ENCODE measurements at places on chromosomes 1 and 21.
A peak's percentile ranks its signal among the peaks of the same experiment; 100 is the strongest.

DNA sequence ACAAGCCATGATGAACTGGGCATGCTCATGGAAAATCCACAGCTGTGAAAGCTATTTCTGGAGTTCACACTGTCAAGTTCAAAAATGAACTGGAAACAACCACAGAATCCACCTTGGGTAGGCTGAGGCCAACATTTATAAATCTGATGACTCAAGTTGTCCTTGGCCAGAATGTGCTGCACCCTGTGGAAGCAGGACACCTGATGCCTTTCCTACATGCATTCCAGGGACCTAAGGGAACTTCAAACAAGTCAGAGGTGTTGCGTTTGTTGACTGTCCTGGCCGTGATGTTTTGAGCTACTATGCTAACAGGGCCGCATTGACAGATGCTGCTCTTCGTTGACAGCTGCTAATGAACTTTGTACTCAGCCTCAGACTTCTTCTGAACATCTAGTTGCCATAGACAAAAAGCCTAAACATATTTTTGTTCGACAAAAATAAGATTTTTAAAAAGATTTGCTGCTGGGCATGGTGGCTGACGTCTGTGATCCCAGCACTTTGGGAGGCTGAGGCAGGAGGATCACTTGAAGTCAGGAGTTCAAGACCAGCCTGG, 127.9 kb upstream of the SLC45A1 start:
- DNase-seq: no peak

DNA sequence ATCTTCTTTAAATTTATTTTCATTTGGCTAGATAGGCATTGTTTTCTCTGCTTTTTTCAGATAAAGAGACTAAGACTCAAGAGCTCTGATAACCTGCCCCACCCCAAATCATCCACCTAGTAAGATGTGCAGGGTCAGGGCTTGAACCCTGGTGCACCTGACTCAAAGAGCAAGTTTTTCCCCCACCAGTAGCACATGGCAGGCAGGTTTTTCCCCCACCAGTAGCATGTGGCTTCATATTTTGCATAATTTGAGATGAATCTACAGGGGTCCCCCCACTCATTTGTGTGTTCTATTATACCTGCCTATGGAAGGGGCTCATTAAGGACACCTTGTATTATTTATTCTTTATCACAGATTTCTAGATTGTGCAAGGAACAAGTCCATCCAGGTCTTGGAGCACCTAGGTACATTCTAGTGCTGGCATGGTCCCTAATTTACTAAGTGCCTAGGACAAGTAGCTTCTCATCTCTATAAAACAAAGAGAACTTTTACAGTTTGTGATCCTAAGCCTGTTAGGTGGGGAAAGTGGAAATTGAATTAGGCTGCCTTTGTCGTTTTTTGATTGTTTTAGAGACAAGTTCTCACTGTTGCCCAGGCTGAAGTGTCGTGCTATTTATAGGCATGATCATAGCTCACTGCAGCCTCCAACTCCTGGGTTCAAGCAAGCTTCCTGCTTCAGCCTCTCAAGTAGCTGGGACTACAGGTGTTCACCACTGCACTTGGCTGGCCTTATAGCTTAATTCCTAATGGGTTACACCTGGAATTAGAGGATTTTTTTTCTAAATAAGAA, 13.2 kb upstream of the CTSE start:
- no peak for DNase-seq

DNA sequence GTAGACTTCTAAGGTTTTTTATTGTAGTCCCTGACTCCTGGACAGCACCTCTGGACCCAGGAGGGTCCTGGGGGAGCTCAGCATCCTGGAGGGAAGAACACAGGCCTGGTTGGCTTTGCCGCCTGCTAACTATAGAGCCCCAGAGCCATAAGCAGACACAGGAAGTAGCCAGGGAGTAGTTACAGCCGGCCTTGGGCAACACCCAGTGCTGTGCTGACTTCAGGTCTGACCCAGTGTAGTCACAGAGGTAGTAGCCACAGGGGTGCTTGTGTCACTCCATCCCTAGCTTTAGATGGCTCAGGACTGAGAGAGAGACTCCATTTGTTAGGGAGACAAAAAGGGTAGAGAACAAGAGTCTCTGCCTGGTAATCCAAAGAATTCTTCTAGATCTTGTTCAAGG, 21.9 kb downstream of the MCOLN2 start:
- no peak for DNase-seq

DNA sequence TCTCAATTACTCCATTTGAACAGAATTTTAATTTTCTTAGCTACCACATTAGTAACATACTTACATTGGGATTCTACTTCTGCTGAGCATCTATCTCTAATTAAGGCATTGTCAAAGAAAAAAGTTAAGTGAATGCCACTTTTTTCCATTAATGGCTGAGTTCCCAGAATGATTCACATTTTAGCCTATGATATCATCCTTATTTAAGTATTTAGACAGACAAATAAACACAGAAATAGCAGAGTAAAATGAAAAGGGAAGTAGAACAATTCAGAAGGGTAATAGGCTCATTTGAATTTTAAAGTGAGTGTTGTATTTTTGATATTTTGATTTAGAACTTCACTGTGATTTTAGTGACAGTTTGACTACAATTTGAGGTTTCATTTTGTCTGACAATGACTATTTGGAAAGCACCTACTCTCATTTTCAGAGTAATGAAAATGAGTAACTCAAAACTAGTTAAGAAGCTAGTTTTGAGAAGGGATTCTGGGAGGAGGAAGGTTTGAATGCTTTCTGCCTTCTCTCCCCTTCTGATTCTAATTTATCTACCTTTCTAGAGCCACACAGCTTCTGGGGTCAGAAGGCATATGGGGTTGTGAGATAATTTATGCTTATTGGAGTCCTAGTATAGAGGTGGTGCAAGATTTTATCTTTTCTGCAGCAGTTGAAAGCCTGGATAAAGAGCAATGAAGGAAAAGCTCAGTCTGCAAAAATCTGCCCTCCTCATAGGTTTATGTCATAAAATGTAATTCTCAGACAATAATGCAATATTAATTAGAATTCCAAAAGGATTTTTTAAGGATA, 15.5 kb downstream of the LYPLAL1 start:
- DNase-seq: peak; percentile 32

DNA sequence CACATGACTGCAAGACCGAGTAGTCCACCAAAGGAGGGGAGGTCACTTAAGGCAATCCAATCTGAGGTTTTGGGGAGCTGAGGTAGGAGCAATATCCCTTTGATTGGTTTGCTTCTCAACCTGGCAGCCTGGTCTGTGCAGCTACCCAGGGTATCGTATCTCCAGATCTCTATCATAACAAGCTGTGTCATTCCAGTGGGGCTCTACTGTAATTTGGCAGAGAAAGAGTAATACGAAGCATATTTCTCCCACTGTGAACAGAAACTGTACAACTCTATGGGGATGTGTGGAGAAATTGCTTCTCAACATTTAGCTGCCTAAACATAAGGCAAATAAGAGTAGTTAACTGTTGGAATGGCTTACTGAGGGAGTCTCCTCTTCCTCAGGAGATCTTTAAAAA, 20.6 kb downstream of the CD101 start:
- no peak for DNase-seq

DNA sequence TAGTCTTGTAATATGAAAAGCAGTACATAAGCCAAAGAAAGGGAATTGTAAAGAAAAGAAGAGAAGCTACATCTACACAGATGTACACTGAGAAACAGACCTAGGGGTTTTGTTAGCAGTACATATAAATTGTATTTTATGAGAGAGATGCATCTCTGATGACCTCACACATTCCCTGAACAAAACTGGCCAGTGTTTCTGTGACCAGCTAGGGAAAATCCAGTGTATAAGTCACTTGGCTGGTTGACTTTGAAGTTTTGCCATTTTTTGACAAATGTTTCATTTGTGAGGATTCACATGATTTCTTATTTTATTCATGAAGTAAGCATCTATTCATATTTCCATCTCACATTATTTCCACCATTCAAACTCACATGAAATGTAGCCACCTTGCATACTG, 28.3 kb upstream of the DYNLT5 start:
- DNase-seq: no peak

GRCh38 chr1:13842497-13842896, 142.5 kb downstream of the PRDM2 start:
- no peak for DNase-seq

- DNase-seq: no peak
Measured at GRCh38 chr1:160244209-160244608, 18.1 kb downstream of the DCAF8 start.

DNA sequence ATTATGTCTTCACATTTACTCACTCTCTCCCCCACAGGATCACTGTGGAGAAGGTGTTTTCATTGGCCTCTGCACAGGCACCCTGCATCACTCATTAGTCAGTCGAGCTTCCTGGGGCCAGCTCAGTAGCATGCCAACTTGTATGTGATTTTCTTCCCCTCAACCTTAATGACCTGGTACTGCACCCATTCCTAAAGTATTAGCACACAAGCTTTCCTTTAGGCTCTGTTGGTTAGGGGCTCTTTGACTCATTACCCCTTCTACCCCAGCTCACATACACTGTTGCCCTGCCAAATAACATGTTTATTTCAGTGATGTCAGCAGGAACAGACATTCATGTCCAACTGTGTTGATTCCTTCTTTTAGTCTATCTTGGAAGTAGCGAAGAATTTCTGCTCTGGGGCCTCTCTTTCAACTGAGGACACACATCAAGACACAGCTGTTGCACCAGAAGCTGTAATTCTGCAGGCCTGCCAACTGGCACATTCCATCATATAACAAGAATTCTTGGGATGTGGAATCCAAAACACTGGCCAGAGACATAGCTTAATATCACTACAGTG, 603.5 kb upstream of the ADAMTS5 start:
- peak; percentile 93 for DNase-seq

- no peak for DNase-seq
Measured at GRCh38 chr1:58136387-58136786, 410.1 kb downstream of the OMA1 start.

GRCh38 chr1:145719230-145720079, at the start of gene CD160:
TSS of gene CD160 (plus strand) at chr1:145719499. CDS start at chr1:145728328, 8,829 bp downstream.
- DNase-seq: no peak

DNA sequence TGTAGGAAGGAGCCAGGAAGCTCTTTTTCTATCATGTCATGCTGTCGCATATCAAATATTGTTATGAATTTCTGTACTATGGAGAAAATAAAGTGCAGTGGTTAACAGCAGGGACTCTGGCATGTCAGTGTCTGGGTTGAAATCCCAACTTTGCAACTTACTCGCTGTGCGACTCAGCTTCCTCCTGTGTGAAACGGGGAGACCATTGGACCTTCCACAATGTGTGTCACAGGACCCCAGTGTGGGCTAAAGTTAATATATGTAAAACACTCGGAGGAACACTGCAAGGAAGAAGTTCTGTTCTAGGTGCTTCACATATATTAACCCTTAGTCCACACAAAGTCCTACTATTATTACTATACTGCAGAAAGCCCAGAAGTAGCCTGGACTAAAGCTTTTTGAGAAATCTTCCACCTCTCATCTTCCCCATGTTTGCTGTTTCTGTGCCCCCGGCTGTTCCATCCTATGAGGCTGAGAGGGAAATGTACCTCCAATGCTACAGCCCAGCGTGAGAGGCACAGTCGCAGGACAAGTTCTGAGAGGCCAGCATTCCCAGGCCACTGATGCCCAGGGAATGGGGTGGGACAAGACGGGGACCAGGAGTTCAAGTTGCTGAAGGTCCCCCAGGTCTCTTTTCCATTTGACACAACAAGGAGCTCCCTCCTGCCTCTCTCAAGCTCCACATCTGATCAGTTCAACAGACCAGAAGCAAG, 1.9 kb downstream of the CHIT1 start:
- DNase-seq: no peak

DNA sequence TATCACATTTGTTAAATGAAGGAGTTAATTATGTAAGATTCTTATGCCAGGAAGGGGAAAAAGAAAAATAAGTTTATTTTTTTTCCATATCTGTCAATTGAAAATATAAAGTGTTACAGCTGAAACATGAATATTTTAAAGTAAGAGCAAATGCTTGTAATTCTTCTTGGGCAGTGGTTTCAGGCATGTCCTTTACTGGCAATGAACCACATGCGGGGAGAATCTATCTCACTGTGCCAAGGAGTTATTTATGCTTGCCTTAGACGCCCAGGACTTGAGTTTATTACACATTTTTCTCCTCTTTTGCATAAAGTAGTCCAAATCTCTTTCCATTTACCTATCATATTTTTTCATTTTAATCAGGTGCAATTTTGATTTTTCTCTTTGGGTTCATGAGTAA, 207.8 kb upstream of the NRIP1 start:
- DNase-seq: no peak

- DNase-seq: peak; percentile 56
Measured at GRCh38 chr1:157363660-157364140, 188.6 kb downstream of the FCRL5 start.

DNA sequence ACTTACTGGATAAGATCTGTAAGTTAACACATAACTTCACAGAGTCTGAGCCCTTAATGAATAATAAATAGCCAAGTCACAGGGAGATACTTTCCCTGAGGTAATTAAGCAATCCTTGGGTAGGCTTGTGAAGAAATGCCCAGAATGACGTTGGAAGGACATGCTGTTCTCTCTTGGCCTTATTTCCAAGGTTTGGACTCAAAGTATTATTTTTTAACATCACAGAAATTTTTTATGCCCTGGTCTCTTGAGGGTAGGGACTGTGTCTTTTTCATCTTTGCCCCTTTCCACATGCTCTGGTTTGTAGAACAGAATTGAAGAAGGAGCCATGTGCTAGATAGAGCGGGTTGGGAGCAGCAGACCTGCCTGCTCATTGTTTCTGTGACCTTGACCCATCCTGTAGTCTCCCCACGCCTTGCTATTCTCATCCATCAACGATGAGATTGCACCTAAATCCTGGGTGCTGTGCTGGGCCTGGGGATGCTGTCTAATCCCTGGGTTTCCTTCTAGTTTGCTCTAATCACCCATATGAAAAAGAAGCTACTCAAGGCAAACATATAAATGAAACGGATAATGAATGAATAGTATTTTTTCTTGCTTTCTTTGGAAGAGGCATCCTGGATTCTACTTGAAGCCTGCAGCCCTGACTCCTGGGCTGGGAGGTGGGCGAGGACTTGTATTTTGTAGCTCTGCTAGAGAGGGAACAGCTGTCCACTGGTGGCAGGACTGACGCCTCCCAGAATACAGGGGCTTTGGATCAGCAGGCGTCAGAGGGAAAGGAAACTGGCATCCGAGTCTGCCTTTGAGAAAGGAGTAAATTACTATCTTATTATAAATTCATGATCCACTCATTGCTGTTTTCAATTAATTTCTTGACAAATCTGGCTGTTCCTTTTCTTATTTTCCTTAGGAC, 17.5 kb upstream of the LAMTOR5 start:
- peak; percentile 50 for DNase-seq

GRCh38 chr1:178632653-178633052, 92.4 kb upstream of the RALGPS2 start:
- DNase-seq: peak; percentile 59

DNA sequence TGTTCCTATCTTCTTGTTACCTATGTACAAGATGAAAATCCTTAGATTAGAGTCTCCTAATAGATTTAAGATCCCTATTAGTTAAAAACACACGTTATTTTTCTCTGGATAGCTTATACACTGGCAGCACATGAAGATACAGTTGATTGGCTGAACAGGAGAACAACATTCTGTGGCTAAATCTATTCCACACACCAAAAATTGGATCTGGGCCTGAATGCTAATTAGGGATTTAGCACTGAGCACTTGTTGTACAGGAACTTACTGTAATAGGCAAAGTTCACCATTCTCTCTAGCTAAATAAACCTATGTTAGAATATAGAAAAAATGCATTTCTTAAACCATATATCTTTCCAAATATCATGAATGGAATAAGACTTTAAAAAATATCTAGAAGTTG, 117.1 kb upstream of the PTGFR start:
- no peak for DNase-seq

- DNase-seq: peak; percentile 38
Measured at GRCh38 chr1:195345149-195345548, 1263.1 kb downstream of the KCNT2 start.
